ENCODE measurements at places on chromosomes 6 and 20. TPM values are rescaled to one million over a fixed set of nuclear protein-coding genes. Genes with fewer than 3 reads are reported as not detected.

- H3K4me1 ChIP-seq = no peaks in the 10 kb centered on the region
- DNase-seq = no peak
- no peaks in the 10 kb centered on the region for H3K27me3 ChIP-seq
- H3K36me3 ChIP-seq = no peaks in the 10 kb centered on the region
Measured at GRCh38 chr20:54502179-54502578, 26.8 kb downstream of the DOK5 start.

DNA sequence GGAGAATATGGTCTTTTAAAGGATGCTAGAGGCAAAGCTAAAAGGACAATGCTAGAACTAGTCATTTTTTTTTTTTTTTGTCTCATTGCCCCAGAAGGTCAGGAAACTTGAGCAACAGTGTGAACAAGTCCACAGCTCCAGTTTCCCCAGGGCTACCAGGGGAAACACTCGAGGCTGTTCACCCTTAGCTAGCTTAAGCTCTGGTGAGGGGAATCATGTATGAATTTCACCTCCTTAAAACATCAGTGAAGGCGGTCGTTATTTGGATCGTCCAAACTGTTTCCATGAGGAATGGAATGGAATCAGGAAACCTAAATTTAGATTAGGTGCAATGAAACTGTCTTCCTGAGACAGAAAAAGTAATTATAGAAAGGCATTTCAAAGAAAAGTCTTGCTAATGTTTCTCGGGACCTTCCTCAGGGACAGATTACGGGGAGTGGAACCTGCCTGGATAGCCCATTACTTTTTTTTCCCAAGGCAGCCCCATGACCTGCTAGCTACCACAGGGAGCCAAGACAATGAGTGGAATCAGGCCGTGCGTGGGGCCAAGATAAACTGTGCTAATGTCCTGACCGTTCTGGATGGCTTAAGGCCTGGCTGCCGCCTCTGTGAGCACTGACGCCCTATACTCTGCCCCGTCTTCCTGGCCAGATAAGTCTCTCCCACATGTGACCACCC, 164.8 kb upstream of the SGK1 start:
- H3K27me3 ChIP-seq = no peaks in the 10 kb centered on the region
- peak overlapping the region; percentile 62 for H3K27ac ChIP-seq
- peak; percentile 81 for DNase-seq
- no peak overlapping the region for H3K4me3 ChIP-seq

- H3K4me1 ChIP-seq = peaks cover 60% of the 10 kb centered on the region
- peak overlapping the region; percentile 77 for H3K27ac ChIP-seq
- DNase-seq = peak; percentile 79
- H3K36me3 ChIP-seq = no peaks in the 10 kb centered on the region
Measured at GRCh38 chr20:64053841-64054661, 4.6 kb upstream of the SOX18 start.

GRCh38 chr20:45963059-45964005, 8.7 kb downstream of the ZNF335 start:
- H3K4me3 ChIP-seq = no peak overlapping the region
- no peak for DNase-seq
- peaks cover 87% of the 10 kb centered on the region for H3K36me3 ChIP-seq
- H3K4me1 ChIP-seq = no peaks in the 10 kb centered on the region
- no peak overlapping the region for H3K27ac ChIP-seq

- no peaks in the 10 kb centered on the region for H3K4me1 ChIP-seq
- peak; percentile 22 for DNase-seq
- no peaks in the 10 kb centered on the region for H3K36me3 ChIP-seq
Measured at GRCh38 chr6:68639826-68640490, 4.9 kb downstream of the ADGRB3 start.

GRCh38 chr6:109701221-109701620, 10.1 kb downstream of the FIG4 start:
- DNase-seq = no peak
- H3K36me3 ChIP-seq = no peaks in the 10 kb centered on the region
- no peaks in the 10 kb centered on the region for H3K27me3 ChIP-seq
- H3K4me3 ChIP-seq = no peak overlapping the region

DNA sequence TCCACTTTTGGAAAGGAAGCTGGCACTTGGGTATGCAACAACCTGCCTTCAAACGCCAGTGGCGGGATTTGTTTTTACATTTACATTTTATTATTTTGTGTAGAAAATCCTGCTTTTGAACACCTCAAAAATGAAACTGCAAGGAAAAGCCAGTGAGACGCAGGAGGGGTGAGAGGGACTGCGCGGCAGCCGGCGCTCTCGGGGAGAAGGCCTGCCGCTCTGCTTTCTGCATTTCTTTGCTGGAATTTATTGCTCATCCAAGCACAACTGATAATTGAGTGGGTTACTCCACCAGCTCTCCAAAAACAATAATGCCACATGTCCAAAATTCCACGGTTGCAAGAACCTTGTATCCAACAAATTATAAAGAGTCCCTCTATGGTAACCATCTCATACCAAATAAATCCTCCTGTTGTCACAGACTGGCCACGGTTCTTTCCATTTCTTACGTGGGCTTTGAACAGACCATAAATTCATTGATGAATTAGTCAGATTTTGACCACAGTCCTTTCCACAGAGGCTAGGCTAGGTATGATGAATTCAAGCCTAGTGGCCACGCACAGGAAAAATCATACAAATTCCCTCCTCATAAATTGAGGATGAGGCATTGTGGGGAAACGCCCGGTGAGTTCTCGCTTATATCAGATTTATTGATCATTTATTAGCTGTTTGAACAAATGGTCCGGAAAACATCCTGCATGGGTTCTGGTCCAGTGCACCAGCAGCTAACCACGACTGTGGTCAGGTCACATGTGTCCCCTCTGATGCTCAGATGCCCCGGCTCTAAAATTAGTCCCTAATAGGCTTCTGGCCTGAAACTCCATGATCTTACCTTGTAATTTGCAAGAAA, 31.6 kb upstream of the FOXC1 start:
- no peak overlapping the region for H3K4me3 ChIP-seq
- no peaks in the 10 kb centered on the region for H3K36me3 ChIP-seq
- no peak for DNase-seq
- no peak overlapping the region for H3K27ac ChIP-seq
- H3K27me3 ChIP-seq = no peaks in the 10 kb centered on the region

DNA sequence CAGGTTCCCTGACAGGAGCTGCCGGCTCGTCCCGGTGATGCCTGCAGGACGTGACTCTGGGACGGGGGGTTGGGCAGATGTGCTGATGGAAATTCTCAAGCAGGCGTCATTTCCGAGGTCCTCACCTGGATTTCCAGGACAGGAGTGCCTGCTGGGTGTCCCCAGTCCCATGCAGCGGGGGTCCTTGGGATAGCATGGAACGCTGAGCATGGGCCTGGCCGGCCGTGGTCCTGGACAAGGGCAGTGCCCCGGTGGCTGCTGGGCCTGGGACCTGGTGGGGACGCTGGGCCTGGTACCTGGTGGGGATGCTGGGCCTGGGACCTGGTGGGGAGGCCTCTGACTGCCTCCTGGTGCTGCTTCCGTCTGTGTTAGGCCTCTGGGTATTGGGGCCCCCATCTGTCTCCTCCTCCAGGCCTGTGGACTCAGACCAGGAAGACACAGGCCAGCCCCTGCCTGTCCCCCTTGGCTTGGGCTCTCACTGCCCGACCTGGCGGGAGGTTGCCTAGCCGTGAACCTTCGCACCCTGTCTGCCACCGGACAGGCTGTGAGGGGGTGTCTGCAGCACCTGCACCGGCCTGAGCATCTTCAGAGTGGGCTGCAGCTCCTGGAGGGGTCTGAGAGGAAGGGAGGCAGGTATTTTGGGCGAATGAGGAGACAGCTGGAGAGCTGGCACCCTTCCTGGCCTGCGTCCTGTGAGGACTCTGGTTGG, 6.2 kb downstream of the RTEL1 start:
- no peak overlapping the region for H3K4me3 ChIP-seq
- peaks cover 76% of the 10 kb centered on the region for H3K36me3 ChIP-seq
- no peak overlapping the region for H3K27ac ChIP-seq
- peaks cover 3% of the 10 kb centered on the region for H3K4me1 ChIP-seq
- no peaks in the 10 kb centered on the region for H3K27me3 ChIP-seq

Gene TMEM14A
- total RNA-seq = 14.6 TPM

Gene OXT
- total RNA-seq = 0.66 TPM

GRCh38 chr20:52402950-52403349, 211.4 kb upstream of the ZFP64 start:
- H3K4me1 ChIP-seq = no peaks in the 10 kb centered on the region
- H3K27me3 ChIP-seq = peaks cover 2% of the 10 kb centered on the region
- no peak overlapping the region for H3K4me3 ChIP-seq

Gene ETV7
- total RNA-seq = 0.04 TPM

- no peak for DNase-seq
- H3K36me3 ChIP-seq = peaks cover 16% of the 10 kb centered on the region
- no peaks in the 10 kb centered on the region for H3K4me1 ChIP-seq
- no peak overlapping the region for H3K27ac ChIP-seq
Measured at GRCh38 chr6:116595247-116595646, 21.0 kb upstream of the RSPH4A start.

DNA sequence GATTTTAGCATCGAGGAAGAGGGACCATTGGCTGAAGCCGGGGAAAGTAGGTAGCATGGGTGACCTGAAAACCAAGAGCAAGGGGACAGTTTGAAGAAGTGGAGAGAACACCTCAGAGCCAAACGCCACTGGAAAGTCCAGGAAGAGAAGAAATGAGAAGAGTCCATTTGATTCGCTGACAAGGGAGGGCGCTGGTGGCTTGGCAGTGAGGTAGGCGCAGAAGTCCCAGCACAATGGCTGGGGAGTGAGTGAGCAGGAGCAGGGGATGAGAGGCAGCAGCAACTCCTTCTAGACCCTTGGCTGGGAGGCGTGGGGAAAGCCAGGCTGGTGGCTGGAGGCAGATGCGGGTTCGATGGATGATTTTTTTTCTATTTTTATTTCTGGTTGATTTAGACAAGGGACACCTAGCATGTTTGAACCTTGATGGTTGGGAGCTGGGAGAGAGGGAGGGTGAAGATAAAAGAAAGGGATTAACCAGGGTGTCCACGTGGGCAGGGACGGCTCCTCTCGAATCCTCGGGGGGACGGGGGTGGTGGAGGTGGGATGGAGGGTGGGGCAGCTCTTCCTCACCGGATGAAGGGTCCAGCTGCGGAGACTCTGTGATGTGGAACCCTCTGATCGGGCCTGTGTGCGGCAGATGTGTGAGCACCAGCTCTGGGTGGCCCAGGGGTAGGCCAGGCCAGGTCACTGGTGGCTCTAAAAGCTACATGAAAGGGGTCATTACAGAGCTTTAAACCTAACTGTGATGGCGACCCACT, 164.2 kb downstream of the NFATC2 start:
- no peak overlapping the region for H3K4me3 ChIP-seq
- H3K4me1 ChIP-seq = peaks cover 27% of the 10 kb centered on the region
- H3K27ac ChIP-seq = no peak overlapping the region
- no peak for DNase-seq

Gene CRISP2
- not detected for total RNA-seq

Gene TGM2
- 10.1 TPM for total RNA-seq

Gene C6orf52
- total RNA-seq = 2.7 TPM

Gene HRH3
- total RNA-seq = 0.35 TPM

Gene OPN5
- 0.18 TPM for total RNA-seq

Gene DSP
- total RNA-seq = 1.4 TPM

DNA sequence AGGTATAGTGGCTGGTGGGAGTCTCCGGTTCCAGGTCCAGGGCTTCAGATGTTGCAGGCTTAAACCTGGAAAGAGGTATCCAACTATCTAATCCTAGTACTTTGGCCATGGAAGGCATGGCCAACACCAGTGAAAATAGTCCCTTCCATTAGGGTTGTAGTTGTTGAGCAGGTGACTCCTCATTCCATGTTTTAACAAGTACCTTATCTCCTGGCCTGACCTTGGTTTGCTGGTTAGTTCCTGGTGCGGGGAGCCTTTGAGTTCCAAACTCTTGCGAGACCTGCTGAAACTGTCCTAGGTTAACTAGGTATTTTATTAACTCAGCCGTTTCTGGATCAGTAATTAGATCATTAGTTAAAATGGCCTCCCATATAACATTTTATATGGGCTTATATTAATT, 165.1 kb upstream of the PROKR2 start:
- no peaks in the 10 kb centered on the region for H3K4me1 ChIP-seq
- no peak for DNase-seq

- H3K27ac ChIP-seq = no peak overlapping the region
- H3K4me3 ChIP-seq = no peak overlapping the region
- H3K4me1 ChIP-seq = no peaks in the 10 kb centered on the region
- no peaks in the 10 kb centered on the region for H3K27me3 ChIP-seq
- no peaks in the 10 kb centered on the region for H3K36me3 ChIP-seq
Measured at GRCh38 chr20:42779216-42779615, 410.5 kb downstream of the PTPRT start.

DNA sequence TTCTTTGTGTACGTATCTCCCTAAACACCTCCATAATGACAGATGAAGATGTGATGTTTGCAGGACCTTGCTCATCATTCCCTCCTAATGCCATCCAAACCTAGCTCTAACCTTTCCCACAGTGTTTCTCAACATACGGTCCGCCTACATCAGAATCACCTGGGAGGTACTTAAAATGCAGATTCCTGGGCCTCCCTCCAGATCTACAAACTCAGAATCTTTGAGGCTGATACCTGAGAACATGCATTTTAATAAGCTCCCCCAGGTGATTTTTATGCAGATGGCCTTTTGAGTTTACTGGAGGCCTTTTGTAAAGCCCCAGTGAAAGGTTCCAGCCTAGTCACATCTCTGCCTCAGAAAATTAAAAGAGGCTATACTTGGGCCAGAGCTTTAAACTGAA, 40.5 kb downstream of the METTL24 start:
- H3K36me3 ChIP-seq = no peaks in the 10 kb centered on the region
- no peak overlapping the region for H3K27ac ChIP-seq
- DNase-seq = no peak
- no peak overlapping the region for H3K4me3 ChIP-seq
- no peaks in the 10 kb centered on the region for H3K4me1 ChIP-seq
- no peaks in the 10 kb centered on the region for H3K27me3 ChIP-seq

DNA sequence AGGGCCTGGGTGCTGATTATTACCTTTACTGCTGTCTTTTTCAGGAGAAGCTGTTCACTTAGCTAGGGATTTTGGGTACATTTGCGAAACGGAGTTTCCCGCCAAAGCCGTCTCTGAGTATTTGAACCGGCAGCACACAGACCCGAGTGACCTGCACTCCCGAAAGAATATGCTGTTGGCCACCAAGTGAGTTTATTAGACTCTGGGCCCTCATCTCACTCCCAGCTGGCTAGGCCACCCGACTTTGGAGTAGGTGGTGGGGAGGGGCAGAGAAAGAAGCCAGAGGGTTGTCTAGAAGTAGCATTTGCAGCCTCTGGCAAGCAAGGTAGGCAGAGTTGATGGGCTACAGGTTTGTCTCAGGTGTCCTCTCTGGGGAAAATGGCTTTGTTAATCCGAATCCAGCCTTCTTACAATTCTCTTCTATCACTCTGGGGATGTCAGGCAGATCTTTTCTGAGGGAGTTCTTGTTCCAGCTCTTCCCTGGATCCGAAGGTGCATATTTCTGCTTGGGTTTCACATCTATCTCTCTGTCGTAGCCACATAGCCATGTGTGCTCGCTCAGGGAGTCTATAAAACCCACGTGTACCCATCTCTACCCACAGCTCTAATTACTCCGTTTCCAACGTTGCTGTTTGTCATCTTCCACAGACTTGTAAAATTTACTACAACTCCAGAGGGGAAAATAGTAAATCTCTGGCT, 21.6 kb downstream of the TFAP2B start:
- no peaks in the 10 kb centered on the region for H3K36me3 ChIP-seq
- peaks cover 84% of the 10 kb centered on the region for H3K27me3 ChIP-seq

- no peak overlapping the region for H3K4me3 ChIP-seq
- peaks cover 3% of the 10 kb centered on the region for H3K4me1 ChIP-seq
- no peak for DNase-seq
- no peaks in the 10 kb centered on the region for H3K36me3 ChIP-seq
Measured at GRCh38 chr6:1851681-1852456, 242.2 kb downstream of the FOXC1 start.

- no peak for DNase-seq
- no peaks in the 10 kb centered on the region for H3K27me3 ChIP-seq
- H3K36me3 ChIP-seq = peaks cover 39% of the 10 kb centered on the region
- H3K4me1 ChIP-seq = peaks cover 18% of the 10 kb centered on the region
Measured at GRCh38 chr20:45935416-45936046, 1.0 kb downstream of the PCIF1 start.

Measured in muscle of leg (tissue), 16 donors.